Aorta (tissue), 5 donors: ENCODE measurements at places on chromosomes 2 and 18. TPM values are rescaled to one million over a fixed set of nuclear protein-coding genes. Genes with fewer than 3 reads are reported as not detected.

DNA sequence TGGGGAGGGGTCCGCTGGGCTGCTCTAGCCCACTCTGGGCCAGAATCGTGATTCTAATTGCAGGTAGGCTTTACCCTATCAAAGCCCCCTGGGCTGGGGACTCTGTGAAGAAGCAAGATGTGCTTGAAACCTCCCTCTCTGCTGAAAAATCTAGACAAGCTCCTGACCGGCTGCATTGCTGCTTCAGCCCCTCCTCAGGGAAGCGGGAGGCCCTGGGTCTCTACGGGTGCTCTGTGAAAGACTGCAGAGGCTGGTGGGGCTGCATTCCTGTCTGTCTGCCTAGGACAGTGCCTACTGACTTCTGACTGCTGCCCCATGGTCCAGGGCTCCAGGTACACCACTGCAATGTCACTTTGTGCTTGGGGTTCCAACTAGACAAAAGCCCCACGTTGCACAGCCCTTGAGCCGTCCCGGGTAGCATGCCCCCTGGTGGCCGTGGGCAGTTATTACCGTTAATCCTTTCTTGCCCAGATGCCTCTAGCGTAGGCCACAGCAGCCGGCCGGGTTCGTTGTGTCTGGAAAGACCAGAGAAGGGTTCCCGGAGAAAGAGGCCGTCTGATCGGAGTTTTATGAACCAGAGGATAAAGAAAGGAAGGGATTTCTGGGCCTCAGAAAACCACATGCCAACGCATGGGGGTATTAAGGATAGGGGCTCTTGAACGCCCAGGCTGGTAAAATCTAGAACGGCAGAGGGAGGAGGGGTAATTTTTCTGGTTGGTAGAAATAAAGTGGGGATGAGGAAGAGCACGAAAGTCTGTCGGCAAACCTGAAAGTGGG, 15.9 kb upstream of the C1QL2 start:
- no peak for DNase-seq

Gene KRTCAP3
- 2.4 TPM for total RNA-seq

DNA sequence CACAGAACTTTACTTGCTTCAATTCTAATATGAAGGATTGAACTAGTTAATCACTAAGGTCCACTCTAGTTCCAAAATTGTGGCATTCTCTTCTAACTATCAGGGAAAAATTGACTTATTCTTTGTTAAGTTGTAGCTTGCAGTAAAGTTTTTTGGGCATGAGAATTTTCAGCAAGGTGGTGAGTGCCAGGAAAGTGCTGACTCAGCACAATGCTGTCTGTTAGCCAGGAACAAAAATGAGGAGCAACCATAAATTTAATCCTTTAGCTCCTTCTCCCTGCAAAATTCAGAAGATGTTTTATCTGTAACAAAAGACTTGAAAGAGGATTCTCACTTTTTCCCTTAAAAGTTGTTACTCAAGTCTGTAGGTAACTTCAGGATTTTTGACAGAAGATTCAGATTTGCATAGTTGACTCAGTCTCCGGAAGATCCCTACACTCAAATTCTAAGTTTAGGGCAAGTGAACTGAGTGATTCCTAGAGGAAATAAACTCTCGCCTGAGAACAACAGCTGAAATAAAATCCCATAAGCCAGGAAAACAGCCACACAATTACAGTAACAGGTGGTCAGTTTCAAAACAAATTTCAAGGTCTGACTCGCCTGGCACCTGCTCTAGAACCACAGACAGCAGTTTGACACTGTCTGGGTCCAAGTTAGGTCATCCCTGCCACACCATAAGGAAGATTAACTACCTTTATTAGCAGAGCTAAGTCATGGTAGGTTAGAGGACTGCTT, 20.2 kb upstream of the DARS1 start:
- no peak for DNase-seq

Gene POTEI
- 0.06 TPM for total RNA-seq

- no peak for DNase-seq
Measured at GRCh38 chr2:120277505-120278205, 25.0 kb downstream of the RALB start.

Gene SERPINB12
- total RNA-seq: not detected
